ENCODE measurements at places on chromosomes 2 and 18. TPM values are rescaled to one million over a fixed set of nuclear protein-coding genes. Genes with fewer than 3 reads are reported as not detected.

Gene SKA1
- 6.6 TPM for total RNA-seq

Gene TAF4B
- total RNA-seq: 55.9 TPM

Gene CHRND
- total RNA-seq: 0.16 TPM

DNA sequence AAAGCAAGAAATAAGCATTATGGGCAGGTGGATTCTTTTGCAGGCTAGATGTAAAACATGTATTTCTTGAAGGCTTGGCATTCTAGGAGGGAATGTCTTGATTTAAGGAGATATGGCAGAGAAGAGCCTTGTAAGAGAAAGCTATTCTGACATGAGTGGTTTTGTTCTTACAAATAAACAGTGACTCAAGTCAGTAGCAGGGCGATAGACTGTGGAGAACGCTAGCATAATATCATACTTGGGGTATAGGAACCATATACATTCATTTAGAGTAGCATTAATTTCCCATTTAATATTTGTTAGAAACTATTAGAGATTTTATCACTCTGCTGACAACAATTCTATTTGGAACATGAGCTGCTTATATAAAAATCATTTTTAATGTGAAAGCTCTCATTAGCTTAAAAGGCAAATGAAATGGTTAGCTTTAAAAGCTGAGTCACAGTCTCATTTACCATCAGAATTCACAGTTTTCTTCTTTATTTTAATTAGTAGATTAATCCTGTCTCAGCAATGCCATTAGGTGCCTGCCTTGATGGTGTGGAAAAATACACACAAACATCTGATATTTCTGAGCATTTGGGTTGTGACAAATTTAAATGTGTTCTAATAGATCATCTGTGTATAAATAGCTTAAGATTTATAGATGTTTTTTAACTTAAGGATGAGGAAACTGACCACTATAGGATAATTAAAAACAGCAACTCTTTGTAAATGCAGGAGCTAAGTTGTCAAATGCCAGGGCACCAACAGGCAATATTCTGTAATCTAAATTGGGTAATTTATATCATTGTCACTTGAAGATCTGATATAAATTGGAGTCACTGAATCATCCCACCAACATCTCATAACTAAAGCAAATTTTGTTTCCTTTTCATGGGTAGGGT is 276.7 kb downstream of the PLCL1 start:
- no peak for DNase-seq

GRCh38 chr2:176083796-176084261 is at the start of gene EVX2:
TSS of gene EVX2 (minus strand) at chr2:176083962. CDS start at chr2:176083776, 186 bp downstream.
- no peak for DNase-seq
